ENCODE measurements at places on chromosomes 4 and X. TPM values are rescaled to one million over a fixed set of nuclear protein-coding genes. Genes with fewer than 3 reads are reported as not detected.

- DNase-seq: no peak
Measured at GRCh38 chrX:5726224-5726623, 502.4 kb downstream of the NLGN4X start.

GC gene
- not detected for total RNA-seq

DCK gene
- total RNA-seq: 3.6 TPM

GRCh38 chrX:110987292-110987691, 108.7 kb upstream of the PAK3 start:
- no peak for DNase-seq

DNA sequence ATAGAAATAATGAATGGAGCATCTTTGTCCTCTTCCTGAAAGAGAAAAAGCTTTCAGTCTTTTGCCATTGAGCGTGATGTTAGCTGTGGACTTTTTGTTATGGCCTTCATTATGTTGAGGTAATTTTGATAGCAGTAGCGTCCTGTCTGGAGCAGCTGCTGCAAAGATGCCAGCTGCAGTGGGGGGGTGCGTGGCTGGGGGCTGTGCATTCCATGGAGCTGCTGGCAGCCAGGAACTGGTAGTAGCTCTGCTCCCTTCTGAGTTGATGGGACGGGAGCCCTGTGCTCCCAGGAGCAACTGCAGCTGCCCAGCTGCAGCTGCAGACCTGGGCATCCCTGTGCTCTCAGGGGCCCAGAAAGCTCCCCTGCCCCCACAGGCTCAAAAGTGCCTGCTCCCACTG, 50.4 kb downstream of the CCDC160 start:
- no peak for DNase-seq

BST1 gene
- not detected for total RNA-seq

DNA sequence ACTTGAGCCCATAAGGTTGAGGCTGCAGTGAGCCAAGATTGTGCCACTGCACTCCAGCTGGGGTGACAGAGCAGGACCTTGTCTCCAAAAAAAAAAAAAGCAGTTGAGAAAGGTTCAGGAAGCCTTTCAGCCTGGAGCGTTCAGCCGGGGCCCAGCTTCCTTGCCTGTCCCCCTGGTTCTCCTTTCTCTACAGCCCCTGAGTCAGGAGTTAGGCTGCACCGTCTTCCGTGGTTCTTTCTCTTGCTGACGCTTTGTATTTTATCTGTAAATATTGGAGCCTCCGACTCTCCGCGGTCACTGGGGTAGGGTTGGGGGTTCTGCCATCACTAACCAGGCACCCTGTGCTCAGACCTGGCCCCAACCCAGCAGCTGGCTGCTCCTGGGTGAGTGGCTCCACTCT, 13.8 kb upstream of the UVSSA start:
- no peak for DNase-seq

VCX2 gene
- total RNA-seq: not detected

DNA sequence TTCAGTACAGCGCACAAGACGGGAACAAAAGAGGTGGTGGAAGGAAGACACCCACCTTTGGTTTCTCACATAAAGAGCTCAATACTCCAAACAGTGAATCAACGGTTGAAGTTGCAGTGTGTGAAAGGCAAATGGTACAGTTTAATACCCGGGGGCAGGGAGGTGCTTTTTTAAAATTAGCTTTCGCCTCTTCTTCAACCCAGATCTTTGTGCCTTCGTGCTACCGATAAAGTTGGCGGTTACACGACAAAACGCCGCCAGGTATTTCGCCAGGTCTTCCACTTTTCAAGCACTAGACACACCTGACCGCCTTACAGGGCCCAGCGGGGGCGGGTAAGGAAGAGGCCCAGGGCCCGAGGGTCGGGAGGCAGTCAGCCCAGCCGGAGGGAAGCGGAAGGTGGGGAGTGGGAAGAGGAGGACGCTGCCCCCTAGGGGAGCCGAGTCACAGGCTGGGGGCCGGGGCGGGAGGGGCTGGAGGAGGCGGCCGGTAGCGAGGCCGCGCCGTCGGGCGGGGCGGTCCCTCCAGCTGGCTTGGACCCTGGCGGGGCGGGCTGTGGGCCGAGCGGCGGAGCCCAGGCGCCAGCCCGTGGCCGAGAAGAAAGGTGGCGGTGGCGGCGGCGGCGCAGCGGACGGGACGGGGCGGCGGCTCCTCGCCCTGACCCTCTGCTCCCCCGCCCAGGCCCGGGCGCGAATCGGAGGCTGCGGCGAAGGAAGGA, 16.0 kb downstream of the UTP3 start:
- peak; percentile 79 for DNase-seq

All from uterus (tissue), 4 donors.